ENCODE measurements at places on chromosomes 4 and X.

GRCh38 chr4:170758988-170759387 is 669.2 kb upstream of the AADAT start:
- no peak overlapping the region for H3K4me3 ChIP-seq
- no peaks in the 10 kb centered on the region for H3K4me1 ChIP-seq
- no peak for DNase-seq
- H3K27me3 ChIP-seq = no peaks in the 10 kb centered on the region

DNA sequence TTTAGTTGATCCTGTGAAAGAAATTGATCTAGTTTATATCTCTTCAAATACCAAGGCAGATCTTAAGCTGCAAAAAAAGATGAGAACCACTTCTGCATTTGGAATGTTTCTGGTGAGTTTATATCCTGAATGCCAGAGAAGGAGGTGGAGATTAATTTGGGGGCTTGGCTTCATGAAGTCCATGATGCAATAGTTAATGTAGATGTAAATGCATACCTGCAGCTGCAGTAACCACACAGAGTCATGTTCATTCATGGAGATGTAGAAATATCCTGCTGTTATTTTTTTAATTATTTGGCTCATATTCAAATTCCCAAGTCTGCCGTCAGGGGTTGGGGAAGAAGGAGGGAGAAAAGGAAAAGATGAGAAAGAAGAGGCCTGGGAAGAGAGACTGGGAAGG is at the start of gene SULT1E1:
SULT1E1 (minus strand) TSS at position 94 of the 400 bp plus-strand sequence. CDS start 2,501 bp downstream, outside the sequence.
- no peak within 1 kb of the TSS for H3K27ac ChIP-seq
- peaks cover 3% of the 10 kb centered on the region for H3K27me3 ChIP-seq
- no peaks in the 10 kb centered on the region for H3K4me1 ChIP-seq
- no peak for DNase-seq

DNA sequence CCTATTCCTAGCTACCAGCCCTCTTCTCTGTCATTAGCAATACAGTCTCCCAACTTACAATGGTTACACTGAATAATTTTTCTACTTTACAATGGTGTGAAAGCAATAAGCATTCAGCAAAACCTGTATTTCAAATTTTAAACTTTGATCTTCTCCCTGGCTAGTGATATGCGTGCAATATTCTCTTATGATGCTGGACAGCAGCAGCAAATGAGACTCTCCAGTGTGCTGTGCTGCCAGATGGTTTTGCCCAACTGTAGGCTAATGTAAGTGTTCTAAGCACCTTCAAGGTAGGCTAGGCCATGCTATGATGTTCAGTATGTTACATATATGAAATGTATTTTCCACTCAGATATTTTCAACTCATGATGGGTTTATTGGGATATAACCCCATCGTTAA is 5.9 kb upstream of the GAR1 start:
- peaks cover 4% of the 10 kb centered on the region for H3K27me3 ChIP-seq
- no peak overlapping the region for H3K27ac ChIP-seq
- peaks cover 13% of the 10 kb centered on the region for H3K4me1 ChIP-seq
- no peak for DNase-seq
- no peak overlapping the region for H3K4me3 ChIP-seq

GRCh38 chrX:78622831-78623230 is 36.3 kb downstream of the RTL3 start:
- DNase-seq = no peak
- peaks cover 20% of the 10 kb centered on the region for H3K4me1 ChIP-seq
- no peaks in the 10 kb centered on the region for H3K36me3 ChIP-seq
- H3K27ac ChIP-seq = no peak overlapping the region
- H3K27me3 ChIP-seq = no peaks in the 10 kb centered on the region

DNA sequence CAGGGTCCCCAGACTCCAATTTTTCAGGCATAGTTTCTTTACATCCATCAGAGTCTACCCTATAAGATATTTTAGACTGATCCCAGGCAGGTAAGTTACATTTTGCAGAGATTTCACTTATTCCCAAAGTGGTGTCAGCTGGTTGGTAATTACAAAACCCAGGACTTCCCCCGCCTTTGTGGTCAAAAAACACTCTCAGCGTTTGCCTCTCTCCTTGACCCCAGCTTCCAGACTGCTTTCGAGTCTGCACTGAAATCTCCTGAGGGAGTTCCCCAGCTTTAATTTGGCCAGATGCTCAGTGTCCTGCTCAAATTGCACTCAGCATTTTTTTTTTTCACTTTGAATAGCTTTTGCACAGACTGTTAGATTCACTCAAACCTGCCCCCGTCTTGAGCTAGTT is 11.2 kb upstream of the AMOT start:
- H3K27ac ChIP-seq = no peak overlapping the region
- DNase-seq = no peak
- H3K4me3 ChIP-seq = no peak overlapping the region
- peaks cover 25% of the 10 kb centered on the region for H3K4me1 ChIP-seq
- peaks cover 4% of the 10 kb centered on the region for H3K27me3 ChIP-seq
- no peaks in the 10 kb centered on the region for H3K36me3 ChIP-seq

- no peaks in the 10 kb centered on the region for H3K36me3 ChIP-seq
- H3K4me1 ChIP-seq = peaks cover 16% of the 10 kb centered on the region
- H3K4me3 ChIP-seq = no peak overlapping the region
- no peak for DNase-seq
- no peak overlapping the region for H3K27ac ChIP-seq
- no peaks in the 10 kb centered on the region for H3K27me3 ChIP-seq
These were observed 46.8 kb upstream of the ELF2 start for GRCh38 chr4:139223682-139224317.

GRCh38 chrX:72105436-72105835 is 26.3 kb downstream of the RTL5 start:
- peak; percentile 73 for DNase-seq
- H3K27me3 ChIP-seq = peaks cover 60% of the 10 kb centered on the region

GRCh38 chr4:182225257-182225852 is 17.8 kb upstream of the TENM3 start:
- no peaks in the 10 kb centered on the region for H3K4me1 ChIP-seq
- H3K27ac ChIP-seq = no peak overlapping the region
- H3K4me3 ChIP-seq = no peak overlapping the region
- no peak for DNase-seq

GRCh38 chr4:8393593-8394038 is 46.9 kb downstream of the ACOX3 start:
- no peaks in the 10 kb centered on the region for H3K36me3 ChIP-seq
- H3K27ac ChIP-seq = no peak overlapping the region
- DNase-seq = no peak
- no peak overlapping the region for H3K4me3 ChIP-seq

GRCh38 chrX:71098951-71099506 is 3.4 kb downstream of the FOXO4 start:
- H3K27ac ChIP-seq = no peak overlapping the region
- no peak overlapping the region for H3K4me3 ChIP-seq
- H3K36me3 ChIP-seq = peaks cover 4% of the 10 kb centered on the region
- no peaks in the 10 kb centered on the region for H3K27me3 ChIP-seq

DNA sequence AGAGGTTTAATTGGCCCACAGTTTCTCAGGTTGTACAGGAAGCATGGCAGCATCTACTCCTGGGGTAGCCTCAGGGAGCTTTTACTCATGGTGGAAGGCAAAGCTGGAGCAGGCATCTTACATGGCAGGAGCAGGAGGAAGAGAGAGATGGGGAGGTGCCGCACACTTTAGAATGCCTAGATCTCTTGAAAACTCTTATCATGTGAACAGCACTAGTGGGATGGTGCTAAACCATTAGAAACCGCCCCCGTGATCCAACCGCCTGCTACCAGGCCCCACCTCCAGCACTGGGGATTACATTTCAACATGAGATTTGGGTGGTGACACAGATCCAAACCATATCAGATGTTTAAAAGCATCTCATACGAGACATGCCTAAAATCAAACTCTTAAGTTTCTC is 41.6 kb upstream of the SCOC start:
- no peak for DNase-seq
- H3K36me3 ChIP-seq = no peaks in the 10 kb centered on the region
- peaks cover 5% of the 10 kb centered on the region for H3K4me1 ChIP-seq
- H3K27ac ChIP-seq = no peak overlapping the region

GRCh38 chr4:147138171-147138570 is 192.5 kb upstream of the TTC29 start:
- no peak overlapping the region for H3K4me3 ChIP-seq
- no peaks in the 10 kb centered on the region for H3K36me3 ChIP-seq
- no peak overlapping the region for H3K27ac ChIP-seq
- DNase-seq = no peak
- H3K27me3 ChIP-seq = peaks cover 5% of the 10 kb centered on the region
- H3K4me1 ChIP-seq = no peaks in the 10 kb centered on the region

GRCh38 chrX:101685923-101686322 is 26.3 kb upstream of the ARMCX2 start:
- no peaks in the 10 kb centered on the region for H3K4me1 ChIP-seq
- DNase-seq = no peak
- no peaks in the 10 kb centered on the region for H3K36me3 ChIP-seq
- no peak overlapping the region for H3K27ac ChIP-seq

DNA sequence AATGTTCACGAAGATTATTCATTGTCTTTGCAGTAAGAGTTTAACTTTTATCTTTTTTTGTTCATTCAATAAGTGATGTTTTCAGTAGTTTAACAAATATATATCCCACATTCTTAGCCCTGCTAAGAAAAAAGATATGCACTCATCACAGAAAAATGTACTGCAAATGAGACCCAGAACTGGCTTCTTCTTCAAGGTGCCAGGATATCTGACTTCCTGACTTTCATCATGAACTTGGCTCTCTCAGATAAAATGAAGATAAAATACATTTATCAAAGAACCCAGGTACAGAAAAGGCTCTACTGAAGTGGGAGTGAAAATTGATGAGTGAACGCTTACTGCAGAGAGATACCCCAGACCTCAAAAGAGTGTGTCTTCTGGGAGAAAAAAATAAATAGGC is 177.8 kb upstream of the DKK2 start:
- no peaks in the 10 kb centered on the region for H3K36me3 ChIP-seq
- H3K27ac ChIP-seq = no peak overlapping the region
- no peaks in the 10 kb centered on the region for H3K4me1 ChIP-seq
- no peaks in the 10 kb centered on the region for H3K27me3 ChIP-seq
- H3K4me3 ChIP-seq = no peak overlapping the region

DNA sequence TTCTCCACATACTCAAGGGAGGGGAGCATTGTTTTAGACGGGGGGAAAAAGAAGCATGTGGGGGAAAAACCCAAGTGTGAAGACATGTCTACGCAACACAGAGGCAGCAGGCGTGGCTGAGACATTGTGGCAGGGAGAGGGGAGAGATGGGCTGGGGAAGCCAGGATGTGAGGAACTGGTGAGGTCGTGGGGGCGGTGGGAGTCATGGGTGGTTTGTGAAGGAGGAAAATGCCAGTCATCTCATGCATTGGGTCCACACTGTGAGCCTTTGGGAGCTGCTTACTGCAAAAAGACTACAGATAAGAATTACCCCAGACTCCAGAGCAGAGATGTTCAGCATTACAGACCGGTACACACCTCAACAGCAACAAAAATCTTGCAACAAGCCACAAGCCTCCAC is 2.1 kb downstream of the JAKMIP1 start:
- DNase-seq = no peak
- peaks cover 27% of the 10 kb centered on the region for H3K27me3 ChIP-seq
- H3K4me1 ChIP-seq = peaks cover 37% of the 10 kb centered on the region
- peak overlapping the region; percentile 75 for H3K4me3 ChIP-seq

DNA sequence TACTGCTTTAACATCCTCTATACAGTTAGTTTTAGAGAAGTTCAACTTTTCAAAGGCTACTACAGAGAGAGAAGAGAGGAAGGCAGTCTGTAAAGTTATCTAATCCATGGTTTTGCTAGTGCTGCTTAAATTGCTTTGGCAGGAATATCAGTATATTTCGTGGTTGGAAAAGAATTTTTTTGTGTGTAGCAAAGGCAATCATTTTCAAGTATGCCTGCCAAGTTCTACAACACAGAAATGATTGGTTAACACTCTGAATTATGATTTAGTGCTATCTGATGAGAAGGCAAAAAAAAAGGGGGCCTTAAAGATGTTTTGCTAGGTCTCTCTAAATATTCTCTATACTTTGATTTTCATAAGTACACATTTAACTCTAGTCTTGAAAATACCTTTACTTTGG is 133.1 kb downstream of the JADE1 start:
- no peak overlapping the region for H3K27ac ChIP-seq
- no peak overlapping the region for H3K4me3 ChIP-seq
- peaks cover 60% of the 10 kb centered on the region for H3K36me3 ChIP-seq

- no peaks in the 10 kb centered on the region for H3K27me3 ChIP-seq
- H3K27ac ChIP-seq = no peak overlapping the region
- H3K4me1 ChIP-seq = no peaks in the 10 kb centered on the region
- DNase-seq = no peak
These were observed 220.0 kb downstream of the SPCS3 start for GRCh38 chr4:176539785-176540175.

GRCh38 chrX:107747596-107748161 is 27.9 kb downstream of the TSC22D3 start:
- no peak overlapping the region for H3K4me3 ChIP-seq
- peaks cover 1% of the 10 kb centered on the region for H3K4me1 ChIP-seq
- no peaks in the 10 kb centered on the region for H3K27me3 ChIP-seq
- no peaks in the 10 kb centered on the region for H3K36me3 ChIP-seq

DNA sequence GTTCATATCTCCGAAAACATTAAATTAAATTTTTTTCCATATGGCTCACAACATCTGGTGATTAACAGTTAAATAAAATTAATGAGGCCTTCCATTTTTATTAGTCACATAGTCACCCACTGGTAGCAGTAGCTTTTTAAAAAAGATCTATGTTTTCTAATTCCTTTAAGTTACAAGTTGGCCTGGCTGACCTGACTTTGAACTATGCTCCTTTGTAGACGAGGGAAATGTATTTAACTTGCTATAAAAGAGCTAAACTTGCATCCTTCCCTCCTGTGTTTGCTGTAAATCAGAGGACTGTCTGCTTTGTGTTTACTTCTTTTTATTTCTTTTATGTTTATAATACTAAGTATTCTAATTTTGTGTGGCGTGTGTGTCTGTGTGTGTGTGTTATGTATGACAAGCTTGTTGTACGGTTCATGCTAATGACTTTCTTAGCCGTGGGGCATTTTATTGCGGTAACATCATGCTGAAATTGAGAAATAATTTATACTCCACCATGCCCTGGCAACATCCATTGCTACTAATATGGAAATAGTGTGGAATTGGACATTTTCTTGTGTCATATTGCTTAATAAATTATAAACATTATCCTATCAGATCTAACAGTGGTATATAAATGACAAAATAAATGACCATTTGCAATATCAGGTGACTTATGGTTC is 241.7 kb downstream of the SNCA start:
- no peaks in the 10 kb centered on the region for H3K27me3 ChIP-seq
- no peak for DNase-seq
- H3K36me3 ChIP-seq = no peaks in the 10 kb centered on the region
- no peak overlapping the region for H3K4me3 ChIP-seq
- H3K27ac ChIP-seq = no peak overlapping the region

DNA sequence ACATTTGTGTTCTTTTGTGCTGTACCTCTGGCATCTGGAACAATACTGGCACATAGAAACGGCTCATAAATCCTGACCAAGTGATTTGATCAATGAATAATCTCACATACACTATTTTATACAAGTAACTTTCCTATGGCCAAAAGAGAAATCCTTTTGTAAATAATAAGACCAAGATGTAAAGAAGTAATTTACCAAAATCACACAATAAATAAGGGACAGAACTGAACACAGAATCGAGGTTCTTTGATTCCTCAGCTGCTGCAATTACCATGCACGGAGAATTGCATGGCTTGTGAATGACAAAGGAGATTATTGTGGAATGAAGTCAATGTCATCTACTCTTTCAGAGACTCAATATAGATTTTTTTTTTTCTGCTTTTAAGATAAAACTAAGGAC is 576.8 kb upstream of the SMIM31 start:
- H3K27me3 ChIP-seq = no peaks in the 10 kb centered on the region
- no peak overlapping the region for H3K4me3 ChIP-seq
- H3K36me3 ChIP-seq = no peaks in the 10 kb centered on the region
- no peak for DNase-seq
- H3K27ac ChIP-seq = no peak overlapping the region

- peaks cover 19% of the 10 kb centered on the region for H3K27me3 ChIP-seq
- DNase-seq = no peak
- no peaks in the 10 kb centered on the region for H3K36me3 ChIP-seq
- no peak overlapping the region for H3K27ac ChIP-seq
- H3K4me3 ChIP-seq = no peak overlapping the region
These were observed 7.6 kb upstream of the DUSP9 start for GRCh38 chrX:153639177-153640044.
